ENCODE measurements at places on chromosomes 1 and 21.

GRCh38 chr1:92299477-92300150, 755 bp downstream of the RPAP2 start:
- no peak for DNase-seq

DNA sequence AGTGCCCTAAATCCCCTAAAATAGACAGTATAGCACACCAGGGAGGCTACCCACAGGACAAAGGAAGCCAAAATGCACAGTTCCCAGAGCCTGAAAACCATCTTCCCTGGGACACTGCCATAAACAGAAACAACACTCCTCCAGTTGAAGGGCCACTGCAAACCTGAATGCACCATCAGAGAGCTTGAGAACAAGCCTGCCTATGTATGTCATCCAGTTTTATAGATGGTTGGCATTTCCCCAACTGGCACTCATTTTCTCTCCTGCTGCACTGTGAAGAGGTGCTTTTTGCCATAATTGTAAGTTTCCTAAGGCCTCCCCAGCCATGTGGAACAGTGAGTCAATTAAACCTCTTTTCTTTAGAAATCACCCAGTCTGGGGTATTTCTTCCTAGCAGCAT, 169.0 kb downstream of the AGBL4 start:
- DNase-seq: no peak

DNA sequence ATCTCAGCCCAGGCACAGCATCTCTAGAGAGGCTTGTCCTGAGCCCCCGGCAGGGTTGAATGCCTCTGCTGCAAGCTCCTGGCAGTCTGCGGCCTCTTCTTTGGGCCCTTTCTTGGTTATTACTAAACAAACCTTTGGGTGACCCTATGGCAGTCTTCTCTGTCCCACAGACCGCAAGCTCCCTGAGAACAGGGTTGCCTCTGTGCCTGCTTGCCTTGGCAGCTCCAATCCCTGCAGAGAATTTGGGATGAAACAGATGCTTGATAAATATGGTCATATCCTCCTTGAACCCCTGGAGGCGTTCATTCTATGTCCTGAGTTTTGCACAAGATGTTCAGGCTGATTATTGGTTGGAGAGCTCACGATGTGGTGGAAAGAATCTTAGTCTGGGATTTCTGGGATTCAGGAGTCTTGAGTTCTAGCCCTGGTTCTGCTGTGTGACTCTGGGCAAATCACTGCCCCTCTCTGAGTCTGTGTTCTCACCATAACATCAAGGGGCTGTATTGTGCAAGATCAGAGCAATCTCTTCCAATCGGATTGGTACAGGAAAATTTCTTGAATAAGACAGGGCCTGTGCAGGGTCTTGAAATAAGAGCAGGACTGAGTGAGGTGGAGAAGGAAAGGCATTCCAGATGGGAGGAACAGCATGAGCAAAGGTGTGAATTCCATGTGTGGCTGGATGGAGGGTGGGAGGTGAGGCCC, 49.6 kb downstream of the EDN2 start:
- DNase-seq: no peak

GRCh38 chr21:43204638-43205037, 35.8 kb downstream of the CRYAA start:
- DNase-seq: no peak

GRCh38 chr1:11880911-11881748, 22.4 kb upstream of the NPPB start:
- DNase-seq: no peak

DNA sequence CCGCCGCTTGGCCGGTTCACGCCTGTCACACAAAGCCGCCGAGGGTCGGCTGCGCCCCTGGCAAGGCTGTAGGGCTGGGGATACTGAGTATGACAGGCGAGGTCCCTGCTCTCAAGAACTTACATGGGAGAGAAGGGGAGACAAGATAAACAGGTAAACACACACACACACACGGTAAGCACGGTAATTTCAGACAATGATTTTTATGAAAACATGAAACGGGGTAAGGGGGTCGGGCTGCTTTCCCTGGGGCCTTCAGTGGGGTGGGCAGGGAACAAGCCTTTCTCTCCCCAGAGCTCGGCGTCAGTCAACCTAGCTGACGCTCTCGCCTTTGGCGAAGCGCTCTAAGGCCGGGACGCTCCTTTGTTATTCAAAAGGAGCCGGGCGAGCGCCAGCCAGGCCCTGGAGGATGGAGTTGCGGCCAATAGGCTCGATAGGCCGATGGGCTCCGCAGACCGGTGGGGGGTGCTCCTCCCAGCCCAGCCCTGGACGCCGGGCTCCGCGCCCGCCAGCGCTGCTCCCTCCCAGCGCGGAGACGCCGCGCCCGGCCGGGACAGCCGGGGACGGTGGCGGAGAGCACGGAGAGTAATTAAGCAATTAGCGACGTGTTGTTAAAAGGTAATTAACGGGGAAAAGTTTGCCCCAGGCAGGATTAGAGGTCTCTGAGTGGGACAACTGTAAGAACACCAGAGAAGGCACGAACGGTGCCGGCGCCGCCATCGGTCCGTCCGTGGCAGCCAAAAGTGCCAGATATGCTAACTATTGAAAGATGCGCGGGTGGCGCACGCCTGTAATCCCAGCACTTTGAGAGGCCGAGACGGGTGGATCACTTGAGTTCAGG, 950 bp upstream of the INKA2 start:
- no peak for DNase-seq

- DNase-seq: no peak
Measured at GRCh38 chr1:33045246-33045645, 8.6 kb upstream of the AK2 start.

- DNase-seq: no peak
Measured at GRCh38 chr1:179935909-179936496, 18.6 kb upstream of the CEP350 start.

DNA sequence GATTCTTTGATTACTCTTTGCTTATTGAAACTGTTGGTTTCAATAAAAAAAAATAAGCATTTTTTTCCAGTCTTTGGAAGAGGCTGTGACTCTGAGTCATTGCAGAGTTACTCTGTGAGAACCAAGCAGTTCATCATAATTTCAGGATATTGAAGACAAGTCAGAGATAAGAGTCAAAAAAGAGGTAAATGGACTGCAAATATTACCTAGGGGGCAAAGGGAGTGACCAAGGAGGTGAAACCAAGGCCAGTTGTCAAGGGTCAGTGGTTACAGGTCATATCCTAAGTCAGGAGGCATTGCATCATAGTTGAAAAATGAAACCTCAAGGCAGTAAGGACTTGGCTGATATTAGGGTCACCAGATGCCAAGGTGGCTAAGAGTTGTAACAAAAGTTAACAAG, 597.1 kb upstream of the USP24 start:
- DNase-seq: no peak

- no peak for DNase-seq
Measured at GRCh38 chr1:198564716-198565115, 24.2 kb upstream of the ATP6V1G3 start.

- DNase-seq: peak; percentile 82
Measured at GRCh38 chr1:155609515-155610256, at the start of gene MSTO1. MSTO1 (plus strand) TSS chr1:155610218; CDS start chr1:155610249, 31 bp downstream.

- no peak for DNase-seq
Measured at GRCh38 chr1:12087797-12088314, 24.8 kb downstream of the TNFRSF8 start.

DNA sequence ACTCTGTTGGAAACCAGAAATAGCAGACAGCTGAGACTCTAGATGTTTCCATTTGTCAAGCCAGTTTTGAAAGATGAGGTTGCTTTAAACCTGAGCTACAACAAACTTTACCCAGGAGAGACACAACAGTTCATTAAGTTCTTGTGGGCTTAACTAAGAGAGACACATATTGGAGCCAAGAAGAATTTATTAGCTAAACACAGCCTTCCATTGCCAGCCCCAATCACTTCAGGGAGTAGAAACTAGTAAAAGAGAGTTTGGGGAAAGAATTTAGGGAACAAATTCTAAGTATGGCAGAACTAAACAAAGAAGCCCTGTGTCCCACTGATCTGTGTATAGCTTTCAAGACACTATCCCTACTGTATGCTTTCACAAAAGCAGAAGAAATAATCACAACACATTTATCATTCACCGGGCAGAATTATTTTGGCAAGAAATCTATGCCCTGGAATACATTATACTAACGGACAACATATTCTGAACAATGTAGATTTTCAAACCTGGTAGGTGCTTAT, 87.3 kb upstream of the KAZN start:
- DNase-seq: no peak

DNA sequence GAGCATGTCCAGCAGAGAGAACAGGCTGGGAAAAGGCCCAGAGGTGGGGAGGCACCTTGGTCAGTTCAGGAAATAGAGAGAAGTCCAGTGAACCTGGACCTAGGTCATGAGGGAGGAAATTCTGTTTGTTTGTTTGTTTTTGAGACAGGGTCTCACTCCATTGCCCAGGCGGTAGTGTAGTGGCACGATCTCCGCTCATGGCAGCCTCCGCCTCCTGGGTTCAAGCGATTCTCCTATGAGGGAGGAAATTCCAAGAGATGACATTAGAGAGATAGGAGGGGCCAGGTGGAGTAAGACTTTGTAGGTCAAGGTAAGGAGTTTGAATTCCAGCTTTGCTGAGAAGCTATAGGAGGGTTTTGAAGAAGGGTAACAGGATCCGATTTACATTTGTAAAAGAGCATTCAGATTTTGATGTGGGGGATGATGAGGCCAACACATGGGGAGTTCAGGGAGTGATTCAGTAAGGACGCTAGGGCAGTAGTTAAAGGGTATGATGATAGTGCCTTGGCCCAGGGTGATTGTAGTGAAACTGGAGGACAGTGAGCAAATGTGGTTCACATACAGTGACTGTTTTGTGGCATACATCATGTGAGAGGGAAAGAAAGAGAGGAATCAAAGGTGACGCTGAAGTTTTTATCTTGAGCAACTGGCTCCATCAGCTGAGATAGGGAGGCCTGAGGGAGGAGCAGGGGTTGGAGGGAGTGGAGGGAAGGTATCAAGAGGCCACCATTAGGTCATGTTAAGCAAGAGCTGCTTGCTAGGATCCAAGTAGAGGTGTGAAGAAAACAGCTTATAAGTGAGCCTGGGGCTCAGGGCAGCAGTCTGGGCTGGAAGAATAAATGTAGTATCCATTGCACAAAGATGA, 8.3 kb upstream of the TRABD2B start:
- no peak for DNase-seq

- DNase-seq: no peak
Measured at GRCh38 chr1:18908911-18909771, 6.8 kb upstream of the ALDH4A1 start.

GRCh38 chr21:45982758-45983648, 1.4 kb downstream of the COL6A1 start:
- no peak for DNase-seq

- DNase-seq: no peak
Measured at GRCh38 chr1:119391749-119392148, 23.2 kb downstream of the HAO2 start.

DNA sequence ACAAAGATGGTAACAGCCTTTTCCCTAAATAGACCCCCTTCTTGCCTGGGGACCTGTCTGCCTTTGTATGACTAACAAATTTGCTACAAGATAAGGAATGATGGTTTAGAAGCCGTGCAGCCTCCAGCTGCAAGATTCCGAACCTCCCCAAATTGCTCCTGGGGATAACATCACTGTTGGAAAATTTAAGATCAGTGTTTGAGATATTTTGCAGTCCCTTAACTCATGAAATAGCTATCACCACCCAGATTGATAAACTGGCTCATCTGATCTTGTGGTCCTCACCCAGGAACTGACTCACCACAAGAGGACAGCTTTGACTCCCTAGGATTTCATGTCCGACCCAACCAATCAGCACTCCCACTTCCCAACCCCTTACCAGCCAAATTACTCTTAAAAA, 254.7 kb downstream of the USH2A start:
- no peak for DNase-seq

GRCh38 chr1:47755101-47755990, 241.8 kb downstream of the TRABD2B start:
- peak; percentile 9 for DNase-seq

- no peak for DNase-seq
Measured at GRCh38 chr1:180462102-180462501, 40.3 kb downstream of the ACBD6 start.

DNA sequence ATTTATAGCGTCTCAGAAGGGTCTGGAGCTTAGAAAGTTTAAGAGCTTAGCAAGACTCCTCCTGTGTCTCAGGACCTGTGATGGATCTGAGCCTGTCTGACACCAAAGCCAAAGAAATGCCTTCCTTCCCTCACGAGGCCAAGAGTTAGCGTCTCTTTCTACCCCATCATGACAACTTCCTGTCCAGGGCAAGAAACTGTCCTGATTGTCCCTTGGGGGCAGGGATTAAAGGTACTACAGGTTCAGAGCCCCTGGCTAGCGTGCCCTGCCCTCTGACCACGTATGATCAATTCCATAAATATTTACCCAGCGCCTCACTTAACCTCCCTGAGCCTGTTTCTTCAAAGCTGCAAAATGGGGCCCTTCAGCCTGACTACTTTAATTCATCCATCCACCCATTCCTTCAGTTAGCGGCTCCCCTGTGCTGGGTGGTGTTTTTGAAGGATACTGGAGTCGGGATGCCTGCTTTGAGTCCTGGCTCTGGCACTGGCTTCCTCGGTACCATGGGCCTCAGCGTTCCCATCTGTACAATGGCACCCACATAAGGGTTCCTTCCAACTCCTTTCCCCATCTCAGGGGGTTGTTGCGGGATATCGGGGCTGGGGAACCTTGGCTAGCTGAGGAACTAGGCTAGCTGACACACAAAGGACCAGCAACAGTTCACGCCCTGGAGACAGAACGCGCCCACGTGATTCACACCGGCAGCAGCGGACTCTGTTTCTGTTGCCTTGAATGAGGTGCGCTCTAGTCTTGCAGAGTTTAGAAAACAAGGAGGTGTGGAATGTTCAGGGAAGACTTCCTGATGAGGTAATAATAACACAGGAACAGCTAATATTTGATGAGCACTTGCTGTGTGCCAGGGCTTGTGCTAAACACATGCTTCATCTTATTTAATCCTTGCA, 23.0 kb upstream of the EPHA2 start:
- no peak for DNase-seq

- no peak for DNase-seq
Measured at GRCh38 chr1:87787551-87787950, 458.9 kb downstream of the LMO4 start.

DNA sequence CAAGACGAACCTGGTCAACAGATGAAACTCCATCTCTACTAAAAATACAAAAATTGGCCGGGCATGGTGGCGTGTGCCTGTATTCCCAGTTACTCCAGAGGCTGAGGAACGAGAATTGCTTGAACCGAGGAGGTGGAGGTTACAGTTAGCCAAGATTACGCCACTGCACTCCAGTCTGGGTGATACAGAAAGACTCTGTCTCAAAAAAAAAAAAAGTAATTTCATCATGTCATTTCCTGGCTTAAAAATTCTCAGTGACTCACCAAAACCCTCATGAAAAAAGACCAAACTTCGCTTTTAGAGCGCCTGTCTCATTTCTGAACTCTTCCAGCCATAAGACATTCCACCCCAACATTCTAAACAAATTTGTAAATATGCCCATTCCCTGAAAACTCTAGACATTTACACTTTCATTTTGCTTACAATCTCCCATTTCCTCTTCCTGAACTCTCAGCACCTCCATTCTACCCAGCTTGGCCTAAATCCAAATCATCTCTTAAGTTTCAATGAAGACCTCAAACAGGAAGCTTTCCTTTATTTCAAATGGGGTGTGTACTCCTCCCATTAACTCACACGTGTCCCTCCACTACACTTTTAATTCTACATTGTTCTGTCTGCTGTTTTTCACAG, 50.5 kb upstream of the PRRC2C start:
- no peak for DNase-seq

- DNase-seq: peak; percentile 4
Measured at GRCh38 chr1:241639623-241640148, 483 bp downstream of the CHML start.

Measured in activated T-helper 1 cell treated with Interleukin-2 at 50 U/mL for 16 hours (primary cell).